NCI-H2171 treated with DMSO at 0.1 percent for 48 hours (cell line): ENCODE measurements at places on chromosomes 5 and 9.

- no peak for DNase-seq
Observed at GRCh38 chr5:147963948-147964693, 57.8 kb upstream of the C5orf46 start.

DNA sequence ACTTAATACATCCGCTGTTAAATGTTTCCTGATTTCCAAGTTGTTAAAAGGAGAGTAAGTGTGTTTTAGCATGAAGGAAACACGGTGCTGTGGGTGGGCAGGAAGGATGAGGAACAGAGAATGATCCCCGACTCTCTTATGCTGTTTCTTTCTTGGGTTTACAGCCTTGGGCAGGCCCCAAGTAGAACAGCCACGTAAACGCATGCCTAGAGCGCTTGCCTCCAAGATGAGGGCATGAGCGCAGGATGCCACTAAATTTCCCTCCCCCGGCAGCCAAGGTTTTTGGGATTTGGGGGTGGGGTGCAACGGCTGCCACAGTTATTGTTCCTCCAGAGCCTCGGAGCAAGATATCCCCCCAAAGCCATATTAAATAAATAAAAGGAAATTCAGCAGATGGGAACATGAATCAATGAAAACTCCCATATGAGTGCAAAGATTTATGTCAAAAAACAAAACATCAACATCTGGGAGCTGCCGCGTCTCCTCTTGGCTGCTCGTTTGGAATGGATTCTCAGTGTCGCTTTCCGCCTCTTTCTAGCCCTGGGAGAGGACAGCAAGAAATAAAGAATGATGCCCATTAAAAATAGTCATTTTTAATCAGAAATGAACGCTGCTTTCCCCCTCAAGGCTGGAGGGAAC is 10.0 kb upstream of the DELE1 start:
- DNase-seq, result no peak

DNA sequence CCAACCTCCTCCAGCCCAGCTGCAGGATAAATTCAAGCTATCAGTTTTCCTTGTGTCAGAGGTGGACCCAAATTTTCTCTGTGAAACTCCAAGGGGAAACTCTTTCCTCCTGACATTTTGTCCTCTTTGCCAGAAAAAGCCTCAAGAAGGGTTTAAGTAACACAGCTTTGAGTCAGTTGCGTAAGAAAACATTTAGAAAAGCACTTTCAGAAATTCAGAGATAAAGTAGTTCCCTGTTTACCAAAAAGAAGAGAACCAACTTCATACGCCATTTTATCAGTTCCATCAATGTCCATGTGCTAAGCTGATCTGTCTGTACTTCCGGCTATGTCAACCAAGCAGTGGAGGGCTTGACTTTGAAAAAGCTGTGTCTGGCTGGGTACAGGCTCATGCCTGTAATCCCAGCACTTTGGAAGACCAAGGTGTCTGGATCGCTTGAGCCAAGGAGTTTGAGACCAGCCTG is 19.9 kb upstream of the SUSD1 start:
- DNase-seq, result no peak

DNA sequence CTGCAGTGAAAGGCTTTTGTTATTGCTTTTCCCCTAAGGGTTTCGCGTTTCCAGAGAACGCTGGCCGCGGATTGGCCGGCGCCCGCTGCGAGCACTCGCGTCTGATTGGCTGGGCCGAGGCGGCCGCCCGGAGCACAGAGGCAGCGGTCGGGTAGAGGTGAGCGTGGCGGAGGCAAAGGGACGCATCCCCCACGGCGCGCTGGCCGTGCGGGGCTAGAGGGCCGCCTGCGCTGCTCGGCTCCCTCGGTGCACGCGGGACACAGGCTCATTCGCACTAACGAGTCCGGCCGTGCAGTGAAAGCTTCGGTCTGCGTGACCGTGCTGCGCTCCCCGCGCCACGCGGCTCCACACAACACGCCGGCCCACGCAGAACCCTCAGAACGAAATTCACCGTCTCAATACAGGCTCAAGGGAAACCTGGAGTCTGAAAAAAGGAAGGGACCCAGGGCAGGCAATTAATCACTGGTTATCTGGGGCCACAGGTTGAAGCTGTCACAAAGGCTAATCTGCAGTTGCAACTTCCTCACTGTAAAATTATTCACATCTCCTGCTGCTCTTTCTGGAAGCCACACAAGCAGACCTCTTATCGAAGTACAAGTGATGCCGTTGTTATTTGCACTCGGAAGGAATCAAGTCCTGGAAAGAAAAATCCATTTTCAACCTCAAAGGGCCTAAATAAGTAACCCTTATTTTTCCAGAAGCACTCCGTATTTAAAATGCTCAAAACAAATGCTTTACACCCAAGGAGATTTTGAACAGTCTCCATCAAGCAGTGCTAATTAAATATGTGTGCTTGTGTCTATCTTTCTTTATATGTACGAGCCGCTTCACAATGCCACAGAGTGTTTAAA is 94.6 kb downstream of the ZNF608 start:
- peak; percentile 57 for DNase-seq

GRCh38 chr9:127543973-127544533 is 68.0 kb upstream of the STXBP1 start:
- no peak for DNase-seq

DNA sequence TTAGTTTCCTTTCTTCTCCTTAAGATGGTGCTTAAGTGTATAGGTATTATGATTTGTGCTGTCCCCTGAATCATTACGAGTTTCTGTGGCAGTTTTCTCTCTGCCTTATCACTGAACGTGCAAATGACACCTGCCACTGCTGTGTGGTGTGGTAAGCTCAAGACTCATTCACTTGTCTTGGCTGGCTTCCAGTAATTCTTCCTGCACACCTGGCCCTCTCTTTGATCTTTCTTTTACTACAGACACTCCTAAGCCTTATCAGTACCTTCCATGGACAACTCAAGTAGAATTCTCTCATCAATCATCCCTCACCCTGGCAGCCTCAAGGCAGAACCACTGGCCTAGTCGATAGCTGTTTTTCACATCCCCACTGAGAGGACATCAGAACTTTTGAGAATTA is 82.6 kb upstream of the ADAMTS19 start:
- DNase-seq, result peak; percentile 18

- no peak for DNase-seq
Observed at GRCh38 chr9:81145331-81145963, 543.9 kb downstream of the TLE1 start.

DNA sequence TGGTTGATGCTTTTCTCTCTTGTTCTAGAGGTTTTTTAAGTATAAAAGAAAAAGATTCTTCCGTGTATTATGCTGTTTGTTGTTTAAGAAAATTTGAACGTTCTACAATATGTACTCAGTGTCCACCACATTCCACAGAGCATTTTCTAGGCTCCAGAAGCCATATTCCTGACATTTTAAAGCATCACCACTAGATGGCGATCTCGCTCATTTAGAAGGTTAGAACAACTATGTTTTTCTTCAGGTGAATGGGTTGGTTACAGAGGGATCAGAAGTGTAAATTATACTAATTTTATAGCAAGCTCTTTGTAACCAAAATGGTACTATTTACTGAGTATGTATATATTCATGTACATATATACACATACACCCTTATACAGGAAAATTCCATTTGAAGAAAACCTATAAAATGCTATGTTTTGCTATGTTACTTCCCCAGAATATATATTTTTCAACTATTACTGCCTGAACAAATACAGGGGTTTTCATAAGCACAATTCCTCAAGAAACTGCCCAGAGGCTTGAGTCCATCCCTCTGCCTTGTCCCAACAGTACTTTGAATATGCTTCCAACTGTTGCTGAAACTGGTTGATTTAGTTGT is 284.3 kb downstream of the CCDC171 start:
- peak; percentile 48 for DNase-seq

GRCh38 chr5:100634937-100635534 is 99.9 kb downstream of the FAM174A start:
- DNase-seq, result no peak

DNA sequence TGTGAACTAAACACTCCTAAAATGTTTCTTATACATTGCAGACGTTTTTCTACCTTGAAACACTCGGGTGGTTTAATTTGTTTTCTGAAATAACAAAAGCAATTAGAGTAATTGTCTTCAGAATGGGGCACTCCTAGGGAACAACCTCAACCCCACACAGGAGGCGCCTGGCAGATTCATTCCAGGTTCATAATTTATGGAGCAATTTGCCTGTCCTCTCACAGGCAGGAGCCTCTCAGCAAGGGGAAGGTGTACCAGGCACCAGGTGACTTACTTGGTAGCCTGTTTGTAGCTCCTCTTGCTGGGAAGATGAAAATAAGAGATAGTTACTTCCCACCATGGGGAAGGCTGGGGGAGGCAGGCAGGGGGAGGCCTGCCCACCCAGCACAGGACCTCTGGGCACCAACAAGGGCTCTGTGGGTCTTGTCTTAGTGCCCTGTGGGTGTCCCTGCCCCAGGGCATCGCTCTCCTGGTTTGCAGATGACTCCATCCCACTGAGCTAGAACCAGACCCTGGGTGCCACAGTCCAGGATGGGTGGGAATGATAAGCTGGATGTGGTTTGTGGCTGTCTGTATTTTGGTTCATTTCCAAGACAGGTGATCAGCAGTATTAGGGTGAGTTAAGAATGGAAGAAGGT is 144.4 kb downstream of the FSTL4 start:
- no peak for DNase-seq

DNA sequence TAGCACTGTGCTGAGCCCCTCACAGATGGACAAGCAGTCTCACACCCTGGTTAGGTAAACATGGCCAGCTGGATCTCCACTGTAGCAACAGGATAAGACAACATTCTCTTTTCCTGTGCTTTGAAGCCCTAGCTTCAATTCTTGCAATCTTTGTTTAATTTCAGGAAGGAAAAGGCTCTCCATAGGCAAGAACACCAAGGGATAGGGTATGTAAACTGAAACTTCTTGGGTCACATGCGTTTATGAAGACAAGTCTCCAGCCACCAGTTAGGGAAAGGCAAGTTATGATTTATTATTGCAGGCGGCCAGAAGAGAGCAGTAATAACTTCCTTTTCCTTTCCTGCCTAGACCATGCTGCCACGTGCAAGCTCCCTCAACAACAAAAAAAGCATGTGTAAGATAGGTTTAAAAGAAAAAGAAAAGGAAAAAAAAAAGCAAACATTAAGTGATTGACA is 50.1 kb upstream of the POU5F2 start:
- DNase-seq, result peak; percentile 48

GRCh38 chr5:24065779-24066178 is 558.4 kb downstream of the PRDM9 start:
- DNase-seq, result no peak

DNA sequence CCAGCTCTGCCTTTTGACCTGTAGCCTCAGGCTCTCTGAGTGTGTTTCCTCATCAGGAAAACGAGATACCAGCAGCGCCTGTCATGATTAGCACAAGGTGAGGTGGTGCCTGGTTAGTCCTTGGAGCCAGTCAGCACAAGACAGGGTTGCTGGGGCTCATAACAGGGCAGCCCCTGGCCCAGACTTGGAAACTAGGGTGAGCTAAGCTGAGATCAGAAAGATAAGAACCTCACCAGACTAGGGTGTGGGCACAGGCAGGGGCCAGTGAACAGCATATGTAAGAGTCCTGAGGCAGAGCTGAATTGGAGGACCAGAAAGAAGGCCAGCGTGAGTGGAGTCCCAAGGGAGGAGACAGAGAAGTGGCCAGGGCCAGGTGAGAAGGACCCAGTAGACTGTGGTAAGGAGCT is 42.7 kb upstream of the FUBP3 start:
- DNase-seq, result no peak

DNA sequence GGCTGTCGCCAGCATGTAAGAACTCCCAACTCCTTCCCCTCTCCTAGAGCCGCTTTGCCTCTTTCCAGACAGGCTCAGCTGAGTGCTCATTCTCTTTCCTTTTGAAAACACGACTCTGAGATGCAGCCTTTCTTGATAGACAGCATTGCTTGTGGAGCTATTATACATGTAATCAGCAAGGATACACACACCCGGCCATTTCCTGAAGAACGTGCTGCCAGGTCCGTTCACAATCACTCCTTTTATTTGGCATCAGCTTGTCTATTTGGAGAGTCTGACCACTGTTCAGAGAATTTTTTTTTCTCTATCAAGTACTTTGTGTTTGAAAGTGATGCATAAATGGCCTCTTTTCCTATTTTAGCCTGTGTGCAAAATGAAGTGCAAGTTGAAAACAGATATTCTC is 328.7 kb downstream of the MARCHF11 start:
- DNase-seq, result no peak

GRCh38 chr5:10233505-10233904 is 16.2 kb downstream of the ATPSCKMT start:
- peak; percentile 42 for DNase-seq

DNA sequence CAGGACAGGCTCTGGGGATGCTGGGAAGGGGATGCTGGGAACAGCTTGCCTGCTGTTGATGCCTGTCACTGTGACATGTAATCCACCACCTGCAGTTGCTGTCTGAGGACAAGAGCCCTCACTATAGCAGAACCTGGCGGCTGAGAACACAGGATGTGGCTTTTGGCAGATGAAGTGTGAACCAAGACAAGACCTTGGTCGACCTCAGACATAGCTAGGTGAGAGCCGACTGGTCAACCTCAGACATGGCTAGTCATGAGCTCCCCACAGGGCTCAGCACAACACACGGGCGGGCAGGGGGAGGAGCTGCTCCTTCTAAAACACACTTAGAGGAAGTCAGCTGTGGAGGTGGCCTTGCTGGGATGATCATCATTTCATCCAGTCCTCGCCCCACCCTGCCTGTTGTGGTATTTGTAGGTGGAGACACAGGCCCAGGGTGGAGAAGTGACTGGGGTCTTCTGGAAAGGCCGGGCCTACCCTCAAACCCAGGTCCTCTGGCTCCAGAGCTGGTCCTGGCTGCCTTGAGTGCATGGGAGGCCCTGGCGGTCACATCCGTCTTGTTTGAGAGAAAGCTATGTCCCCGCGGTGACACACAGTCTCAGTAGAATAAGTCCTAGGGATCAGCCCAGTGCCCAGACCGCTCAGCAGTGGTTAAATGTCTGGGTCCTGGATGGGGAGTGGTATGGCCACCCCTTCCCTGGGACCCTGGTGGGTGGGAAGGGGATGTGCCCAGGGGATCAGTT is 6.1 kb downstream of the SUSD3 start:
- DNase-seq, result peak; percentile 74

- no peak for DNase-seq
Observed at GRCh38 chr9:127450243-127450760, 904 bp downstream of the RPL12 start.

DNA sequence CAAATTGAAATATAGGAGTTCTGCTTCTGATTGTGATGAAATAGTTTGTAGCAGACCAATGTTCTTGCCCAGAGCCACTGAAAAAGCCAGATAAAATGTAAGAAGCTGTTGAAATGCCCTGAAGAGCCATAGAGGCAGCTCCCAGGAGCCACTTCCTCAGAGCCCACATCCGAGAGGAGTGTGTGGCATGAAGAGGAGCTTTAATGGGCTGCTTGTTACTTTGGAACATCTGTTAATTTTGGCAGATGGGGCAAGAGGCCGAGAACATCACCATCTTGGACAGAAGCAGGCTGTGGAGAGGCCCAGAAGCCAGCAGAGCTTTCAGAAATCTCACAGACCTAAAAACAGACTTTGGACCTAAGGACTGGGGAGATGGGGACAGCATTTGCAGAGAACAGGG is 370.8 kb downstream of the GADD45G start:
- DNase-seq, result peak; percentile 27

- no peak for DNase-seq
Observed at GRCh38 chr5:124628721-124629596, 117.5 kb downstream of the ZNF608 start.

GRCh38 chr5:34411470-34412346 is 244.4 kb upstream of the RAI14 start:
- peak; percentile 35 for DNase-seq

GRCh38 chr9:128370367-128370751 is 815 bp upstream of the URM1 start:
- no peak for DNase-seq

GRCh38 chr5:125595845-125596244 is 827.4 kb upstream of the GRAMD2B start:
- no peak for DNase-seq
